NCI-H1417 treated with DMSO at 0.1 percent for 48 hours (cell line): ENCODE measurements at places on chromosomes 1 and 21.

- no peak for DNase-seq
These were observed 170.2 kb downstream of the SYT2 start for GRCh38 chr1:202540014-202540413.

DNA sequence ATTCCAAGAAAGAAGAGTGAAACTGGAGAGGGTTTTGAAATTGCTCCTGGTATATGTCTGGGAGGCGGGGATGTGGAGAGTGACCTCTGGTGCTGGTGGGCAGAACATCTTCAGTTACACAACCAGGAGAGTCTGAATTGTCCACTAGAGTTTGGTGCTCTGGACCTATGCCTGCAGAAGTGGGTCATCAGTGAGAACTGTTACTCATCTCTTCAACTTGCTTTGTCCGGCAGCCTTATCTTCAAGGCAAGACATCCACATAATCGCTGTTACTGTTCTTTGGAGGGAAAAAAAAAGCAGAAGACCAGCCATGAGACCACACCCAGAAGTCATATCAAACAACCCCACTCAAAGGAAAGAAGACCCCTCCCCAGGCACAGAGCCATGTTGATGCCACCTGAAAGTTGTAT lies 14.9 kb downstream of the SH2D1B start:
- DNase-seq = no peak

GRCh38 chr1:116961606-116962005 lies 40.0 kb upstream of the CD101 start:
- DNase-seq = no peak

GRCh38 chr1:6367381-6368012 lies 26.1 kb downstream of the ACOT7 start:
- DNase-seq = no peak

DNA sequence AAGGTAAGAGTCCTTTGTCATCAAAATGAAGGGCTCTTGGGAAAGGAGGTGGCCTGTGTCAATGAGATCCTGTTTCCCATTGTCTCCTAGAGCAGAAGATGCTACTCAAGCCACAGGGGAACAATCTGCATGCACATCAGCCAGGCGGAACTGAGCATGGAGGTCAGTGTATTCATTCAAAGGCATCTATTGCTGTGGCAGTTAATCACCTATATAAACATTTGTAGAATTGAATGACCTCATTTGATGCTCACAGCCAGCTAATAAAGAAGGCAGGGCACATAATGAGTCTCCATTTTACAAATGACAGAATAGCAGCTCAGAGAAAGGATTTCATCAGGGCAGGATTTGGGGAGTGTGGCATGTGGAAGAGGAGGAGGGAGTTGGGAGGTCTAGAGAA lies 5.7 kb upstream of the FYB2 start:
- DNase-seq = no peak

DNA sequence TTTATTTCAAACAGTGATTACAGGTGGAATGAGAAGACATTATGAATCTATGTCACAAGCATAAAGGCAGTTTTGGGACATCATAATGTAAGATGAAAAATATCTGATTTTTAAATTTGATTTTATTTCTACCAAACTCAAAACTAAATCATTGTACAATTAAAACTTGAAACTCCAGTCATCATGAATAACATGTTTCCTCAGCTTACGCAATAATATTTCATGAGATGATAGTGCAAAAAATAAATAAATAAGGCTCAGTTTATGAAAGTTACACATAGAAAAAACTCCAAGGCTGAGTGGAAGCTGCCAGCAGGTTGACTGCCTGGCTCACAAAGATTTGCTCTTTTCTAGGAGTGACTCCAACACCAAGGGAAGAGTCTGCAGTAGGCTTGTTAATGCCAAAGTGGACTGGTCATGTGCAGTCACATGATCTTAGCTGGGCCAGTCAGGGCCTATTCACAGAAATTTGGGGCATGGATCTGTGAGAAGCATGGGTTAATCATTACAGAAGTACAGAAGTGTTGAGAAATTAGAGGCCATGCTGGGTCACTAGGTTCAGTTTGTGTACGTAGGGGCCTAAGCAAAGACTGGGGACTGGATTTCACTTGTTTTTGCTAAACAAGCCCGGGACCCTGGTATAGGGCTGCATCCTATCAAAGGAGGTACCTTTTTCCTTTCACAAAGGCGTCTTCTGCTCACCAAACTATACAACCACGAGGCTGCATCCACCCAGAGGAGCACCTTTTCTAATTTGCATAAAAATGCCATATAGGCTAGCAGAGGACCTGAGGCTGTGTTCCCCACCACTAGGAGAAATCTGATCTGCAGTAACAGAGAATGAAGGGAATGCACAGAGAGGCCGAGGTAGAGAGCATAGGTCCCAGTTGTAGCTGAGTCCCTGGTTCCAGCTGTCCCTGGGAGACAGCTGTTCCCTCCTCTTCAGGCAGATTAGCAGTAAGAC lies 4.9 kb upstream of the ABCA4 start:
- DNase-seq = no peak

DNA sequence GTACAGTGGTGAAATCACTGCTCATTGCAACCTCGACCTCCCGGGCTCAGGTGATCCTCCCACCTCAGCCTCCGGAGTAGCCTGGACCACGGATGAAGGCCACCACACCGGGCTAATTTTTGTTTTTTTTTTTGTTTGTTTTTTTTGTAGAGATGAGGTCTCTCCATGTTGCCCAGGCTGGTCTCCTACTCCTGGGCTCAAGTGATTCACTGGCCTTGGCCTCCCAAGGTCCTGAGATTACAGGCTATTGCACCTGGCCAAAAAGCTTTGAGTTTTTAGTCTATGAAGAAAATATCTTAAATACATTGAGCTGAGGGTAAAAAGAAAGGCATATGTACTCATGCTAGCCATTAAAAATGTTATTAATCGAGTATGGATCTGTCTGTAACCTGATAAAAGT lies 3.6 kb downstream of the TMEM50A start:
- DNase-seq = no peak

GRCh38 chr1:48726557-48727215 lies 50.0 kb downstream of the BEND5 start:
- DNase-seq = no peak

DNA sequence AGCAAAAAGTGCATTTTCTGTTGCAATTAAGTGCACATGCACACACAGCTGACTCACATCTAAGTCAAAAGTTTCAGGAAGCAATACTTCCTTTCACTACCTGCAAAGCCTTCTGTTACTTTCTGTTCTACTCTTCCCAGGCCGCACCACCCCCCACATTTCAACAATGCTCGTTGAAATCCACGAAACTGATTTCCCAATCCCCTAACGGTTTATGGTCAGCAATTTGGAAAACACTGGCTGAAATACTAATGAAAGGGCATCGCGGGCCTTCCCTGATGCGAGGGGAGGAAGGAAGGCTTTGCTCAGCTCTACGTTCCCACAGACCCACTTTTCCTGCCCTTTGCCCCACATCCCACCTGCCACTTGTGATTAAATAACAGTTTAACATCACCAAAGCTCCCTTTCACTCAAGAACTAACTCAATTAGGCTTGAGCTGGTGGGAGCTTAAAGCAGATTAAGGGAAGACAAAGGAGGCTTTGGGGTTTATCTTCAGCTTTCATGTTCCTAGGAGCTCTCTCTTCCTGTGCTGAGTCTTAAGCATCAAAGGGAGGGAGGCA lies 243.2 kb upstream of the RAB4A start:
- no peak for DNase-seq

DNA sequence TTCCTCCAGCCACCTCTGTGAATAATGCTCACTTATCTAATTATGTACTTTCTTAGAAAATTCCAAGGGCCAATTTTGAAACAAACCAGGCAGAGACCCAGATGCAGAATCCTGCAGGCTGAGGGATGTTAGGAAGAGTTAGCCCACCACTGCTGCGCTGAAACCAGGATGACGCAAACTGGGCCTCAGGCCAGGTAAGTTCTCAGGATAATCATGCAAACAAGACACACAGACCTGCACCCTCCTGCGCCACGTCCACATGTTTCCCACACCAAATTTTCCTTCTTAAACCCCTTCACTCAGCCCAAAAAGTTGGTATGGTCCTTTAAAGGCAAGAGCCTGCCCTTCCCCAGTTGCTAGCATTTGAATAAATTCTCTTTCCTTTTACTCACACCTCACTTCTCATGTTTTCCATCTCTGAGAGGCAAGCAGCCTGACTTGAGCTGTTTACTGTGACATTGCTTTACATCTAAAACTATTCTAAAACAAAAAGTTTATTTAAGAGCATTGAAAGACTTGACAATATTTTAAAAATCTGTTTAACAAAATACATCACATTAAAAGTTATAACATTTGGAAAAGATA lies 887.1 kb downstream of the LRRIQ3 start:
- DNase-seq = no peak

DNA sequence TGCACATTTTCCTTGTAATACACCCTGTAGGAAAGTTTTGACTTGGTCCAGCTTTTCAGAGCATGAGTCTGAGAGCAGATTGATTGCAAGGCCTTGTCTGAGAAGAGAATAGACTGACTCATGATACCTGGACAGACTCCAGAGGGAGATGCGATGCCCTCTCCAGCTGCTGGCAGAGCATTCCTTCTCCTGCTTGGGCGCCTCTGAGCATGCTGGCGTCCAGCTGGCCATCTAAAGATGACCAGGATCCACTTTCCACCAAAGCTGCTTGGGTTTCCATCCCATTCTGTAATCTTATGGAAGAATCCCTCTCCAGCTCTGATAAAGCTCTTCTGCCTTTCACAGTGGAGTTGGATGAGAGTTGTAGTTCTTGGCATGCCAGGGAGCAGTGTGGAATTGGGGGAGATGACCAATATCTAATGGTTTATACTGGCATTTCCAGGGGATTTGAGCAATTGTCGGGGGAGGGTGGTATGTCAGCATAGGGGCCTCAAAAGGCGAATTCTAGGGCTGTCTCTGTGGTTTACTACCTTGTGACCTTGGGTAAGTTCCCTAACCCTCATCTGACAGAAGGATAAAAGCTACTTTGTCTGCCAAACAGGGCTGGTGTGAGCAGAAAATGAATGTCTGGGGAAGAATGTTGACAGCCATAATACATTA lies 19.5 kb downstream of the SZRD1 start:
- no peak for DNase-seq

DNA sequence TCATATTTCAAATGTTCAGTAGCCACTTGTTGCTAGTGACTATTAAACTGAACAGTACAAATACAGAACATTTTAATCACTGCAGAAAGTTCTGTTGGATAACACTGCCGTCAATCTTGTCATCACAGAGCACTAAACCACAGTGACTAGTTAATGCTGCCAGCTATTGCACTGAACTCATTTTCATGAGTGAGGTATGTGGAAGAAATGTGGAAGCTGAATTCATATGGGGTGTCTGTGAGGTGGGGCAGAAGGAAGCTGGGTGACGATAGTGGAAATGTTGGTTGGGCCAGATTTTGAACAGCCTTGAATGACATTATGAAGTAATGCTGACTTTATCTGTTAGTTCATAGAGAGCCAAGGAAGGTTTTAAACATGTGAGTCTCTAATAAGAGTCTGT lies 49.6 kb downstream of the OSBPL9 start:
- DNase-seq = no peak

- DNase-seq = no peak
These were observed 2.1 kb upstream of the SLC45A1 start for GRCh38 chr1:8315573-8316475.

DNA sequence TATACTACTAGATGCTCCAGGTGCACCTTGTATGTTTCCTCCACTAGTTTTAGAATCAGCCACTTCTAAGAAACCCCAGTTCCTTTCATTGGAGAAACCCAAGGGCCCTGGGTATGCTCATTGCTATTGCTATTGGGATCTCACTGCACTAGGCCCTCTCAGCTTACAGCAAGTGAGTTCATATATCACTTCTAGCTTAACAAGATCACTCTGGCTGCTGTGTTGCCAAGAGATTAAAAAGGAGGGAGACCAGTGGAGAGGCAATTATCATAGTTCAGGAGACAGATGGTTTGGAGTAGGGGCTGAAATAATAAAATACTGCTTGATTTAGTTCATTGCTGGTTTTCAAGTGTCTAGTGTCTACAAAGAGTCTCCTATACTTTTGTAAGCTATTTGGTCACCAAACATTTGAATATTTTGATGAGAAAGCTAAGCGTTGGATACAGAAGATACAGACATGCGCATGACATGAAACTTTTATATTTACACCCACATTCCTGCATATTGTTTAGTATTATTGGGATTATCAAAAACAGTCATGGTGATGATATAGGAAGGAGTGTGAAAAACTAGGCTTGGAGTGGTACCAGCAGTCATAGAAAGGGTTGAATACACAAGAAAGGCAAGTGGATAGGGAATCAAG lies 671.9 kb downstream of the ADGRL2 start:
- DNase-seq = no peak

DNA sequence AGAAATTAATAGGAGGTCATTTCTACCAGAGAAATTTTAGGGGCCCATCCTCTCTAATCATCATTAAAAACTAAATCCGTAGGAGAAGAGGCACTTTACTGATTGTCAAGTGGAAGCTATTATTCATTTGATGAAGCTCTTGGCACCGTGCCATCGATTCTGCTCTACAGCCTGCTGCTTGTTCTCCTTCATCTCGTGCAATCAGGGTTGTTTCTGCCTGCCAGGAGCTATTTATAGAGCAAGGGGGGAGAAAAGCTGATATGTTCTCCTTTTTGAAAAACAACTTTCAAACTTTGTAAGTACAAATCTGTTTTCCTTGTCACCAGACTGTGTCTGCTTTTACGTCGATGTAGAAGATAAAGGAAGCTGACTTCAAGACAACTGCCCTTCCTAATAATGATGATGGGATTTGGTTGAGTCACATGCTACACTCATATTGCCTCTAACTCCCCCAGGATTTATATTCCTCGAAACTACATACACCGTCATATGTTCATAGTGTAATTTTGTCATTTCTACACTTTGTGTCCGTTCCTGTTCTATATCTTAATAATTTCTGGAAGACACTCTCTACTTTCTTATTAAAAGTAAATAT lies 169.6 kb upstream of the LHX8 start:
- DNase-seq = peak; percentile 91

- DNase-seq = no peak
These were observed 11.8 kb upstream of the ARHGEF2 start for GRCh38 chr1:155990005-155990739.

DNA sequence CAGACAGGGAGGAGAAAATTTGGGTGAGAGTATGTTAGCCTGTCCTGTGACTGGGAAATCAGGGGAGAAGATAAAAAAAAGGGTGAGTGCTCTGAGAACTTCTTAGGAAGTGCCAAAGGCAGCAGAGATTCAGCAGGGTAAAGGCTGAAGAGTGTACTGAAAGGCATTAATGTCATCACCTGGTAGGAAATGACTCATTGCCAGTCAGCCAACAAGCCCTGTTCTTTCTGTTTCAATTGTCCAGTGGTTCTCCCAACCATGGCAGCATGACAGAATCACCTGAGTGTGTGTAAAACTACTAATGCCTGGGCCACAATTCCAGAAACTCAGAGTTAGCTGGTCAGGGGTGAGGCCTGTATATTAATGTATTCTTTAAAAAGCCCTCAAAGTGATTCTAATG lies 83.5 kb downstream of the INTS7 start:
- DNase-seq = no peak

- DNase-seq = no peak
These were observed 69.8 kb downstream of the TBX15 start for GRCh38 chr1:118918230-118918939.
